ENCODE measurements at places on chromosomes 6 and 20.
A peak's percentile ranks its signal among the peaks of the same experiment; 100 is the strongest.

GRCh38 chr6:147700436-147701209, 192.1 kb downstream of the SAMD5 start:
- DNase-seq, result no peak

- DNase-seq, result no peak
Measured at GRCh38 chr6:82030761-82031503, 216.6 kb downstream of the IBTK start.

GRCh38 chr6:157151989-157152388, 171.3 kb downstream of the TMEM242 start:
- no peak for DNase-seq

DNA sequence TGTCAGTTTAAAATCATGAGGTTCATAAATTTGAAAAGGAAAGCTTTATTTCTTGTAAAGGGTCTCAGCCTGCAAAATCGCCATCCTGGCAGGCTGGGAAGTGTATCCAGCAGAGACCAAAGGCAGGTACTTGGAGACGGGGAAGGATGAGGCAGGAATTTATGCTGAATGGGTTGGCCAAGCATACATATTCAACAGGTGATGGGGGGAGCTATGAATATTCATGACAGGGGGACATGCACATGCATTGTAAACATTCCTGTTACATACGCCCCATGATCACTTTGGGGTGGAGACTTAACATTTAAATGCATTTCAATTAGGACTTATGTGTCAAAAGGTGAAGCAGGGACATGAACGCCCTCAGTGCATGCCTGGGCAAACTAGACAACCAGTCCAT, 9.8 kb upstream of the SLC22A1 start:
- DNase-seq, result no peak

DNA sequence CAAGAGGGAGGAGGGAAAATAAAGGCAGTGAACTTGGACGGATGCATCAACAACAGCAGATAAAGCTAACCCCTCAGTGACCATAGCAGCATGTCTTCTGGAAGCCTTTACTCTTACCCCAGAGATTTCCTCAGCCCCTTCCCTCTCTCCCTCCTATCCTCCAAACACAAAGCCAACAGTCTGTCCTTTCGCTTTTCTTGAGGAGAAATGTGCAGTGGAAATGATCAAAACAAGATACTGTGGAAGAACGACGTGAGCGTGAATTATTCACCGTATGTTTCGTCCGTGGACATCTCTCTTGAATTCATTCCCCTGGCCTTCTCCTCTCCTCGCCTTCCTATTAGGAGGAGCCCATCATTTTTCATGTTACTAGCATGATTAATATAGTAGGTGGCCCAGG, 8.5 kb downstream of the NRN1 start:
- no peak for DNase-seq

GRCh38 chr6:151536188-151536479, 42.3 kb downstream of the CCDC170 start:
- DNase-seq, result no peak

DNA sequence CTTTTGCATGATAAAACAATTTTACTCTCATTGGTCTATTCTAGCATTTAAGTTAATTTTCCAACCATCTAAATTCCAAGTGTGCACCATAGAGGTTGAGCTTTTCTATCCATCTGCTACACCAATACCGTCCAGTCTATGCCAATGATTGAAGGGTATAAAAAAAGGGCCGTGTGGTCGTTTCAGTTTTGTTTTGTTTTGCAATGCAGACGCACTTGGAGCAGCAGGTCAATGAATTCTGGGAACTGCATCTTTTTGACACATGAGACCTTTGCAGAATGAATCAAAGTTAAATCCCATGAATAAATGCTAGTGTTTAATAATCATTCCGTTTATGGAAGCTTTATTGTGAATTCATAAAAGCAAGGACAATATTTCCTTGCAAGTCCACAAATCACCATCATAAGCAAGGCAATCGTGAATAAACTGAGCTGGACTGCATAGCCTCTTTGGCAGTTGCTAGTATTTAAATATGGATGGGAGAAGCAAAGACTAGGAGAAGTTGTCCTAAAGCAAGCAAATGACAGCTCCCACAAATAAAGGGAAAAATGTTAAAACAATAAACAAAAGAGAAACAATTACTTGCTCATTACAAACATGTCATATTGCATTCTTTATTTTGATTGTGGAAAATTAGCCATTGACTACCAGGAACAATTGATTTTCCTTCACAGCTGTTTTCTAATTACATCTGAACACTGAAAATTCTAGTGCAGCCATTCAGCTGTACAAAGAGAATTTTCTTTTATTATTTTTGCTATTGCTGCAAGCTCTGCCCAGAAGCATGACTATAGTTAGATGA, 649.7 kb upstream of the GJE1 start:
- no peak for DNase-seq

GRCh38 chr6:19866173-19866984, 29.2 kb downstream of the ID4 start:
- no peak for DNase-seq

DNA sequence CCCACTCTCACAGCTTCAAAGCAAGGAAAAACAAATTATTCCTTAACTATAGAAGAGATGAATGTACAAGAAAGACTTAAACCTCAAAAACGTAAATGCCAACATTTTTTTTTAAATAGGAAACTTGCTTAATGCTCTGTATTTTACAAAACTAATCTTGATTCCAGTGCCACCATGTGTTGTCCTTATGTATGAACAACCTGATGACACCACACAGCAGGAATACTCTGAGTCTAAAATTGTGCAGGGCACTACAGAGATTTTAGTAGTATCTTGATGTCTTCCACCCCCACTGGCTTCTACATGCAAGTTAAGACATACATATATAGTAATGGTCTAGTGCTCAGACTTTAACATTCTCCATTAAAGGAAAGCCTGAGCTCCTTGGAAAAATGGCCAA, 46.2 kb downstream of the SRPK1 start:
- DNase-seq, result no peak

DNA sequence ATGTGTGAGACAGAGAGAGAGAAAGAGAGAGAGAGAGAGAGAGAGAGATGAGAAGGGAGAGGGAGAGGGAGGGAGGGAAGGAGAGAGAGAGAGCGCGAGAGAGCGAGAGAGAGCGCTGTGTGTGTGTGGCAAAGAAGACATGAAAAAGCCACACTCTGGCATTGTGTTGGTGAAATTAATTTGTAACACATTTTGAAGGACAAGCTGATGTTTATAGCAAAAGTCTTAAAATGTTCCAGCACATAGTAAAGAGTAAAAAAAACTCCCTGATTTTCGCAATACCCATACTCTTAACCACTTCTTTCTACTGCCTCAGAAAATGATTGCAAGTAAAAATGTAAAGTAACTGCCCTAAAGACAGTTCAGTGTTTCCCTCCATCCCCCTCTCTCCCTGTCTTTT, 56.7 kb downstream of the SLC22A1 start:
- no peak for DNase-seq

- no peak for DNase-seq
Measured at GRCh38 chr20:49706630-49707091, 7.0 kb downstream of the B4GALT5 start.

- DNase-seq, result no peak
Measured at GRCh38 chr6:21228876-21229460, 364.6 kb upstream of the SOX4 start.

DNA sequence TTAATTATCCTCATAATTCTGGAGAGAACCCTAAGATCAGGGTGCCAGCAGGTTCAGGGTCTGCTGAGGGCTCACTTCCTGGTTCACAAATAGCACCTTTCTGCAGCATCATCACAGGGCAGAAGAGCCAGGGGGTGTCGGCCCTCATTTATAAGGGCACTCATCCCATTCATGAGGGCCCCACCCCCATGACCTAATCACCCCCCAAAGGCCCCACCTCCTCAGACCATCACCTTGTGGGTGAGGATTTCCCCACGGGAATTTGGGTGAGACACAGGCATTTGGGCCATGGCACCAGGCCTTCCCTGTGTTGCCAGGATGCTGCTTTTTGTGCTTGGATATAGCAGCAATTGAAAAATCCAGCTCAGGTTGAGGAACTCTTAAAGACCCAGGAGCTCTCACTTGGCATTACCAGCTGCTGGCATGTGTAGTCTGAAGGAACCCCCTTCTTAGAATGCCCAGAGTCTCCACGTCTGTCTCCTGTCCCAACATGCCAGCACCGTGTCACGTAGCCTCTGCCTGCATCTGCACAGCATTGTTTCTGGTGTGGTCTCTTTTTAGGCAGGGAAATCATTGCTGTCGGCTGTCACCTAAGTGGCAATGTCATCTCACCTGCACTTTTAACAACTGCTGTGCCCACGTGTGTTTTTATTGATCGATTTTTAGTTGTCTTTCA, 71.5 kb downstream of the RPP40 start:
- no peak for DNase-seq

GRCh38 chr6:16759181-16759645, 2.0 kb downstream of the ATXN1 start:
- no peak for DNase-seq

DNA sequence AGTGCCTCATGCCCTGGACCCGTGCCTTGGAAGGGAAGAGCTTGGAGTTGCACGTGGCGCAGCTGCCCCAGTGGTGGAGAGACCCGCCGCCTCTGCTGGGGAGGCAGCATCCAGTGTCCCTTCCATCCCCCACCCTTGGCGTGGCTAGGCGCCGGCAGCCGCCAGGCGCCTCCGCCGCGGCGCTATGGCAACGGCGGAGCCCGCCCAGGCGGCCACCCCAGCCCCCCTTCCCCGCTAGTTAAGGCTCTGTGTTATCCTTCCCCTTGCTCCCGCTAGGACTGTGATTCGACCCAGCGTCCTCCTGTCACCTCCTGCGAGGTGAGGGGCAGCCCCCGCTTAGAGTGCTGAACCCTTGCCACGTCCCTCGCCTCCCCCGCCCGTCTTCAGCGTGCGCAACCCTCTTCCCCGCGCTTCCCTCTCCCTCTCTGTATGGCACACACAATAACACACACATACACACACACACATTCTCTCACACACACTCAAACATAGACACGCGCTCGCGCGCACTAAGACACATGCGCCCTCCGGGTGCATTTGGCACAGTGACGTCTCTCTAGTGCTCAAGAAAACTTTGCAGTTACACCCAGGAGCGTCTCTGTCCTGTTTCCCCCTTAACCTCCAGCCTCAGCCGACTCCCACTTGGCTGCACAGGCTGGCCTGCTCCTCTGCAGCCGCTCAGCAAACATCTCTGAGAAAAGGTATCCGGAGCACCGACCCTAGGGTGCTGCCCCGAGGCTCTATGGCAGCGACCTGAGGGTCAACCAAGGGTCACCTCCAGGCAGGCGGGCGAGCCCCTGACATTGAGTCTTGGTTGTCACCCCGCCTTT, 8.5 kb downstream of the GRIK2 start:
- DNase-seq, result peak; percentile 58

GRCh38 chr6:35600659-35601125, 88.0 kb upstream of the TULP1 start:
- DNase-seq, result no peak

GRCh38 chr6:1422290-1422689, 32.9 kb downstream of the FOXF2 start:
- no peak for DNase-seq

All from Right ventricle myocardium inferior (tissue), 1 donor.